ENCODE measurements at places on chromosomes 6 and 20.

- no peak for DNase-seq
Observed at GRCh38 chr6:56521454-56521853, 121.2 kb downstream of the DST start.

GRCh38 chr6:1382883-1383728 is 6.3 kb upstream of the FOXF2 start:
- no peak for DNase-seq

- DNase-seq: no peak
Observed at GRCh38 chr6:166959911-166960608, 3.7 kb upstream of the RNASET2 start.

GRCh38 chr20:44730441-44730840 is 15.2 kb upstream of the KCNK15 start:
- DNase-seq: peak; percentile 86

GRCh38 chr6:125787791-125788190 is 3.0 kb upstream of the NCOA7 start:
- DNase-seq: peak; percentile 78

DNA sequence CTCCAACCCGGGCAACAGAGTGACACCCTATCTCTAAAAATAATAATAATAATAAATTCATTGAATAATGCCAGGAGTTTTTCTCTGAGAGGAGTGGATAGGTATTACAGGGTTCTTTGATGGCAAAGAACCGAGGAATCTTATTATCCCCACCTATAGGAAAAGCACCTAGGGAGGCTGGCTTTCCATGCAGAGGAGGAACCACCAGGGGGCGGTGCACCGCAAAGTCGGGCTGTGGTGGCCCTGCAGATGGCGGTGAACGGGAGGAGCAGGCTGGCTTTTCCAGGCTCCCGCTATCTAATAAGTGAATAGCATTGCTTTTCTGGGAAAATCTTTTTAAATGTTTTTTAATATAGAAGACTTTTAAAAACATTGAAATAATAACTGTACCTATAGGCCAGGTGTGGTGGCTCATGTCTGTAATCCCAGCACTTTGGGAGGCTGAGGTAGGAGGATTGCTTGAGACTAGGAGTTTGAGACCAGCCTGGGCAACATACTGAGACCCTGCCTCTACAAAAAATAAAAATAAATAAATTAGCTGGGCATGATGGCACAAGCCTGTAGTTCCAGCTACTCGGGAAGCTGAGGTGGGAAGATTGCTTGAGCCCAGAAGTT is 864.2 kb downstream of the KIF16B start:
- DNase-seq: peak; percentile 21

DNA sequence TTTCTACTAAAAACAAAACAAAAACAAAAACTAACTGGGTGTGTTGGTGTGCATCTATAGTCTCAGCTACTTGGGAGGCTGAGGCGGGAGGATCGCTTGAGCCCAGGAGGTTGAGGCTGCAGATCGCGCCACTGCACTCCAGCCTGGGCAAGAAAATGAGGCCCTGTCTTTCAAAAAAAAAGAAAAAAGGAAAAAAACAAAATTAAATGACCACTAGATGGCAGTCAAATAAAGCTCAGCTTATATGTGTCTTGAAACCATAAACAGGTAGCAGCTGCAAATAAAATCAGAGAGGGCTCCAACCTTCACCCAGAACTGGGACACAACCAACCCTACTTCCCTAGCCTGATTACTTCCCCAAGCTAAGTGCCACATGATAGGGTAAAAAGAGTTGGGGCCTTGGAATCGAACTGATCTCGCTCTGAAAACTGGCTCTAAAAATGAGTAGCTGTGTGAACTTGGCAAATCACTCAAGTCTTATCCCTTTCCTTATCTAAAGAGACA is 67.1 kb upstream of the ADGRF4 start:
- DNase-seq: peak; percentile 71

GRCh38 chr6:163249651-163250101 is 164.8 kb upstream of the QKI start:
- DNase-seq: peak; percentile 16
